ENCODE measurements at places on chromosomes 7 and 10.

GRCh38 chr10:132263866-132264265 is 43.9 kb downstream of the STK32C start:
- DNase-seq = no peak

DNA sequence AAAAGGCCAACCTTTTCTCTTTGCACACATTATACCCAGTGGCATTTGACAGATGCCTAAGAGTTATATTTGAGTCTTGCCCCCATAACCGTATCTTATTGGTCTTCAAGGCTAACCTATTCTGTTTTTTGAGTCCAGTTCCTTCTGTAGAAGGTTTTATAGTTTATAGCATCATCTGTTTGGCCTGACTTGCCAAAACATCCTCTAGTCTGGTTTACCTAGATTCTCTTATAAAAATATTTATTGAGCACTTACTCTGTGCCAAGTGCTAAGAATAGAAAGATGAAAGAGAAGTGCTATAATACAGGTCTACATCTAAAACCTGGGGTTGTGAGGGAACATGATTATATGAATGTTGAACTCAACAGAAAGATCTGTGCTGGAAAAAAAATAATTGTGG is 55.9 kb upstream of the PIP4K2A start:
- no peak for DNase-seq

DNA sequence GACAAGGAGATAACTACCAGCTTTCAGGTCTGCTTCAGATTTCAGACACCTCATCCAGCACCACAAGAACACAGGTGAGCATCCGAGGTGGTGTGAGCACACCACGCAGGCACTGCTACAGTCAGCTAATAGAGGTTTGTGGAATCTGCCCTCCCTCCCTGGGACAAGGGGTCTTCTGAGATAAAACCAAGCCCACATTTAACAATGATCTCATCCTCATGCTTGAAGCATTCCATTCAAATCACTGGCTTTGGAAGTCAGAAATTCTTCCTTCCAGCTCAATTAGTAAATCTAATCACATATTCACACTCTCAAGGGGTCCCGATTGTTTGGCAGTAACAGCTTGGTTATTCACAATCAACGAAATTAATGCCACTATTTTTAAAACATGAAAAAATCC is 331.4 kb downstream of the ELMO1 start:
- no peak for DNase-seq

GRCh38 chr10:110783509-110784107 is 88.1 kb upstream of the PDCD4 start:
- DNase-seq = peak; percentile 40

DNA sequence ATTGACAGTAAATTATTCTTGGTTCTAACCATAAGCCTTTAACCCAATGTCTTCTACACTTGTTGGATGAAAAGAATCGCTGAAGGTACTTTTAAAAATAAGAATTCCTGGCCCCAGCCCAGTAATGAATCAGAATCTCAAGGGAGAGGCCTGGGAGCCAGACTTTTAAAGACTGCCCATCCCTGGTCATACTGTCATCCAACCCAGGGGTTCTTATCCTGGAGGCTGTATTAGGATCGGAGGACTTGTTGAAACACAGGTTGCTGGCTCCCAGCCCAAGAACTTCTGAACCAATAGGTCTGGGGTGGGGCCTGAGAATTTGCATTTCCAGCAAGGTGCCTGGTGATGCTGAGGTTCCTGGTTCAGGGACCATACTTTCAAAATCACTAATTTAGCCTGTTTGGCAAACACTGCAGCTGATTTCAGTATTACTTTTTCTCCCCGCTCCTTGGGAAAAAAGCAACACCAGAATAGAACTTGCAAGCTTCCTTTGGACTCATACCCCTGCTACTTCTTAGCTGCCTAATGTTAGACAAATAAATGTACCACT is 79.5 kb upstream of the FAM133B start:
- no peak for DNase-seq

- DNase-seq = no peak
These were observed 267 bp downstream of the CALCR start for GRCh38 chr7:93574269-93574645.

DNA sequence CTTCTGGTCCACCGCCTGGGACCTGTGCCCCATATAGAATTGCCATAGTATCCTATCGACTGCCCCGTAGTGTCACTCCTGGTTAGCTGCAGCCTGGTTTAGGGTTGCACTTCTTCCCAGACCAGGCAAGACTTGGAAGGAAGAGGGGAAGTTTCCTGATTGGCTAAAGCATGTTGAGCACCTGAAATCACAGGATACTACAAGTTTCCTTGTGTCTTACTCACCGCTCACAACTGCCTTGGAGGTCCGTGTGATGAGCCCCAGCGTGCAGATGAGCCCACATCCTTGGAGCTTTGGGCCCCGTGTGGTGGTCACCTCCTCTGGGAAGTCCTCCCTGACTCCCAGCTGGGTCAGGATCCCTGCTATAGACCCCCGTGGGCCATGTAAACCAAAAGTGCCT is 73.9 kb upstream of the GTF2I start:
- no peak for DNase-seq

DNA sequence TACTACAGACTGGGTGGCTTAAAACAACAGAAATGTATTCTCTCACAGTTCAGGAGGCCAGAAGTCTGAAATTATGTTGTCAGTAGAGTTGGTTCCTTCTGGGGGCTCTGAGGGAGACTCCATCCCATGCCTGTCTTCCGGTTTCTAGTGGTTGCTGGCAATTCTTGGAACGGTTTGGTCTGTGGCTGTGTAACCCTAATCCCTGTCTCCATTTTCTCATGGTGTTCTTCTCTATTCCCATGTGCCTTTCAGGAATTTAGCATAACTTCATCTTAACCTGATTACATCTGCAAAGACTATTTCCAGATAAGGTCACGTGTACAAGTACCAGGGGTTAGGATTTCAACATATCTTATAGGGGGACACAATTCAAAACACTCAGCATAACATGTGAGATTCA is 73.2 kb downstream of the FAM241B start:
- DNase-seq = no peak

- no peak for DNase-seq
These were observed 14.2 kb downstream of the ANK3 start for GRCh38 chr10:60375293-60376004.

GRCh38 chr10:49471532-49471931 is 67.4 kb downstream of the ERCC6 start:
- DNase-seq = no peak

- DNase-seq = no peak
These were observed 118.2 kb upstream of the NANOS1 start for GRCh38 chr10:118911363-118911762.

- peak; percentile 69 for DNase-seq
These were observed 120.1 kb upstream of the ACBD5 start for GRCh38 chr10:27360581-27361172.

- DNase-seq = no peak
These were observed 24.7 kb upstream of the YAE1 start for GRCh38 chr7:39541511-39541910.

- no peak for DNase-seq
These were observed 266.1 kb downstream of the TCF7L2 start for GRCh38 chr10:113216102-113216501.

GRCh38 chr10:78279756-78280155 is 246.1 kb downstream of the RPS24 start:
- no peak for DNase-seq
